T follicular helper cell (primary cell): ENCODE measurements at places on chromosomes 11 and 22.
A peak's percentile ranks its signal among the peaks of the same experiment; 100 is the strongest.

GRCh38 chr22:47059701-47060161 lies 297.3 kb downstream of the TBC1D22A start:
- no peak for DNase-seq

DNA sequence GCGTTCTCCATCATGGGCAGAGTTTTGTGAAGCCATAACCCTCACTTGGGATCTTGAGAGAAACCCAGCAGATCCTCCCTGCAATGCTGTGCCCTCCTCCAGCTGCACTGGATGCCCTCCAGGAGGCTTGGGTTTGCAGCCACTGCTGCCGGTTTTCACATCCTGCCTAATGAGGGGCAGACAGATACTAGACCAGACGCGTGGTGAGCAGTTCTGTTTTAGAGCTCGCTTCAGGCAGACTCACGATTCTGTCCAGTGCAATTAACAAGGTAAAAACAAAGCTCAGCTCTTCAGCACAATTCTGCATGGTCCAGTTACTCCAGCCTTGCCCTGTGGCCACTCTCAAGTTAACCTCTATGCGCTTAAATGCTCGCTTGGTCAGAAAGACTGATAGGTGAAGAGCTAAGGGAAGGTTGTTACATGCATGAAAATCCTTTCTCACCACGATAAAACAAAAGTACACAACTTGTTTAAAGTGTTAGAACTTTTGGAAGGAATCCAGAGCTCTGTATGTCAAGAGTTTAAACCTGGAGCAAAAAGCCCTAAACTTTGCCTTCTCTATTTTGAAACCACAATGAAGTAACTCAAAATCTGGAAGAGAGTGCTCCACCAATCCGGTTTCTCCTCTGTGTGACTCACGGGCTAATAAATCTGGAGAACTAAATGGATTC lies 292.3 kb upstream of the FAT3 start:
- DNase-seq: no peak

DNA sequence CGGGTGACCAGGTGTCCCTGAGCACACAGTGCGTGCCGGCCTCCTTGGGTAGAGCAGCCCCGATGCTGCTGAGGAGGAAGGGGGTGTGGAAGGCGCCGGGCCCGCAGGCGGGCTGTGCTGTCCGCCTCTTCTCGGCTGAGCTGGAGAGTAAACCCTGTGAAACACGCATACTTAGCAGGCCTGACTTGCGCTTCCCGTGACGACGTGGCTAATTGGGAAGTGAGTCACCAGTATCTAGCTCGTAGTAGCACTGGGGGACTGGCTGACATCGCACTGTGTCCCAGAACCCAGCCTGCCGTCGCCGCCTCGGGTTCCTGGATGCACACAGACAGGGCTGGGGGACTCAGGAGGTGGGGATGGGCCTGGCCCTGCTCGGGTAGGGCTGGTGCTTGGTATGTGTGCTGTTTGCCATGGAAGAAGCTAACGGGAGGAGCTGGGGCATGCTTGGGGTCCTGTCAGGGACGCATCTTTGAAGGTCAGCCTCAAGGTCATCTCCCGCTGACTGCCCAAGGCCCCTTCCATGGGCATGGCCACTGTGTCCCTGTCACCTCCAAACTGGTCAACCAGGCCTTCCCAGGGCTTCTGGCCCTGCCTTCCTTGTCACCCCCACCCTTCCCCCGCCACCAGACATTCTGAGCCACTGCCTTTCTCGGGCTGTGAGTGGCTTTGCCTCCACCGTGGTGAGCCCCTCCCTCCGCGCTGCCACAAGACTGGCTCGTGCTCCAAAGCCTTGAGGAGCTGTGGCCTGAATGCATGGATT lies 1327.0 kb downstream of the BRD1 start:
- DNase-seq: no peak

DNA sequence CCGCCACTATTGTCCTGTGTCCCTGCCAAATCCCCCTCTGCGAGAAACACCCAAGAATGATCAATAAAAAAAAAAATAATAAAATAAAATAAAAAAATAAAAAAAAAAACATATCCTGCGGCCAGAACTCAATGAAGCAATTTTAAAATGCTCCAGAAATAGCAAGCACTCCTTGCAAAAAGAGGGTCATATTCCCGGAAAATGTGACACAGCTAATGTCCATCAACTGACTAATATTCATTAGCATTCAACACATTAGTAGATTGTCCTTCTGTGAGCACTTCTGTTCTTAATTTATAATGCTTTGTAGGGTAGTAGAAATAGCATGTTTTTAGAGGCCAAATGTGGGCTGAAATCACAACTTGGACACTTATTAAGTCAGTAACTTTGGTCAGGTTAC lies 252.3 kb upstream of the SESN3 start:
- DNase-seq: no peak

DNA sequence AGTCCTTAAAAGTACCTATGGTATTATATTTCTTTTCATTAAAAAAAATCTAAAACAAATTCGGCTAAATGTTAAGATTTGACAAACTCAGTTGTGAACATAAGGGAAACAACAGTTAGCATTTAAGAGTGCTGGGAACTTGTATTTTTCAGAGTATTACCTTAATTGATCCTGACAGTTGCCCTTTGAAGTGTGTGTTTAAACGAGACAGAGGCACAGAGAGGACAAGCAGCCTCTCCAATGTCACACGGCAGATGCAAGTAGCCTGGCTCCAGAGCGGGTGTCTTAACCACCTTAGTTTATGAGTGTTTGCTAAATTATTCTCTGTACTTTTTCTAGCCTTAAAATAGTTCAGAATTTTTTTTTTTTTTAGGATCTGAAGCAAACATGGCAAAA lies 80.9 kb downstream of the TIMP3 start:
- DNase-seq: no peak

GRCh38 chr11:130737866-130738431 lies 178.3 kb downstream of the SNX19 start:
- DNase-seq: no peak

DNA sequence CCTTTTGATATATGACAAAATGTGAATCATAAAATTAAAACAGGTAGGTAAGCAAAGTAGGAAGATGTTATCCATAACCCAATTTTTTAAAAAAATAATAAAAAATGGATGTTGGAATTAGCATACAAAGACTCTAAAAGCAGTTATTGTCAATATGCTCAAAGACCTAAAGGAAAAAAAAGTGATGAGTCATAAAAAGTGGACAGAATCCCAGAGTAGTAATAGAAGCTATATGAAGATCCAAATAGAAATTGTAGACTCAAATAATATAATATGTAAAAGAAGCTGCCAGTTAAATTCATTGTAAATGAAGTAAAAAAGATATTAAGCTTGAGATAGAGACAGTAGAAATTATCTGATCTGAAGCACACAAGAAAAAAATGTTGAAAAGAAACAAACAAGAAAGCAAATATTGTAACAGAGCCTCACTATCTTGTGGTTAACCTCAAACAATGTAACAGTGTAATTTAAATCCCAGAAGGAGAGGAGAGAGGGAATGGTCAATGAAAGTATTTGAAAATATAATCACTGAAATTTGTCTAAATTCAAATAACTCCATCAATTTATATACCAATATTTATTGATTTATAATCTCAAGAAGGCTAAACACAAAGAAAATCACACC lies 773.4 kb upstream of the RAG2 start:
- no peak for DNase-seq

DNA sequence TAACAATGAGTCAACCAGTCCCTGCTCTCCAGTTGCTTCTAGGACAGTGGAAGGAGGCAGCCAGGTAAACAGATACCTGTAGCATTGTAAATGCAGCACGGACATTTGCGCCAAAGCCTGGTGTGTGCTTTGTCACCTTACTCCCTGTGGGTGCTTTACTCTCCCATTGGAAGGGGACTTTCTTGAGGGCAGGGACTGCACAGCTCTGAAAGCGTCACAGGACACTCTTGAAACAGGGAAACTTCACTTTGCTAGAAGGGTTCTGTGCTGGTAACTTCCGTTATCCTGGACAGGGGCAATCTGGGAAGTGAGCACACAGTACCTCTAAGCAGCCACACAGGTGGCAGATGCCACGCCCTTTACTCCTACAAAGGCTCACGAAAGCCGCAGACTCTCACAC lies 99.8 kb downstream of the MYO18B start:
- DNase-seq: no peak

DNA sequence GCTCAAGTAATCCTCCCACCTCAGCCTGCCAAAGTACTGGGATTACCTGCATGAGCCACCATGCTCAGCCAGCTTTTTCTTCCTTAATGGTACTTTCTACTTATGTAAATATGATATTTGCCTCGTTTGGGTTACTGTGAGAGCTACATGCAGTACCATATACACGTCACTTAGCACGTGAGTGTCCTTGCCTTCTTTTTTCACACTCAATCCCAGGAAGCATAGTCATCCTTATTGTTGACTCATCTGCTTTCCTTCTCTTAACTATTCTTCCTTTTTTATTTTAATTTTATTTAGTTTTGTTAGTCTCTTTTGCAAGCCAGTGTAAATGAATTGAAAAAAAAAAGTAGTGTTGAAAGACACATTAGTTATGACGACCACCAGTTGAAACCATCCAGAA lies 205.9 kb downstream of the HIPK3 start:
- DNase-seq: no peak

- DNase-seq: peak; percentile 62
These were observed 41.9 kb downstream of the MED15 start for GRCh38 chr22:20549232-20549841.

DNA sequence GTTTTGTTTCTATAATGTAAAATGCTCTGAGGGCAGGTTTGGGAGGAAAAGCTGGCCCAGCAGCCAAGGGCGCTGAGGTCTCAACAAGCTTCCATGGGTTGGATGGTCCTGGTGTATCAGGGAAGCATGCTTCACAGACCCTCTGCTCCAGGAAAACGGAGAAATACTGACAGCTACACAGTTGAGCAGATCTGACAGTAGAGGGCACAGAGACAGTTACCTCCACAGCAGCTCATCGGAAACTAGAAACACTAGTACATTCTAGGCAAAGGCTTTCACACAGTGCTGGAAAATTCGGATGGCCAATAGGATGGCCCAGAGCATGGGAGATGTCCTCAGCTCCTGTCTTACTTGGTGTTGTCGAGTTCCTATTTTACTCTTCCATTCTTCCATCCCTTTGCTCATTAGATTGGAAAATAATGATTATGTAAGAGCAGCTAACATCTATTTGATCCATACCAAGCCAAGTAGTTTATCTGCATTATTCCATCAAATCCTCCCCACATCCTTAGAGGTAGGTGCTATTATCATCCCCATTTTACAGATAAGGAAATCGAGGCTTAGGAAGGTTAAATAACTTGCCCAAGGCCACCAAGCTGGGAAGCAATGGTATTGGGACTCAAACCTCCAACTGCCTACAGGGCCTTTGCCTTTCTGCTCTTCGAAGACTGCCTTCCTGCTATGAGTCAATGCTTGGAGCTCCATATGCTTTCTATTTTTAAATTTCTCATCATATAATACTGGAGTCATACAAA lies 28.3 kb downstream of the LMO2 start:
- DNase-seq: no peak

- DNase-seq: no peak
These were observed 9.5 kb upstream of the CBX6 start for GRCh38 chr22:38881464-38881871.

GRCh38 chr11:24543771-24544170 lies 46.9 kb downstream of the LUZP2 start:
- no peak for DNase-seq

GRCh38 chr11:86108191-86108590 lies 39.3 kb upstream of the PICALM start:
- no peak for DNase-seq

DNA sequence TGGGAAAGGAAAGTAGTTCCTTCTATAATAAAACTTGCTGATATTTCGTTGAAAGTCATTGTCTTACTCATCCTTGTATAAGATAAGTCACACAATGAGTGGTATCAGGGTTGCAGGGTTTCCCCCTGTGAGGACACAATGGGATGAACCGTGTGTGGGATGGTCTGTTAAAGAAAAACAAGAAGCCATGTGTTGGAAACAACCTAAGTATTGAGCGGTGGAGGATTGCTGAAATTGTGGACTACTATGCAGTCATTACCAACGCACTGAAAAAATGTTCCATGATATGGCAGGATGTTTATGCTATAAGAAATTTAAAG lies 28.6 kb downstream of the PTPRJ start:
- no peak for DNase-seq

DNA sequence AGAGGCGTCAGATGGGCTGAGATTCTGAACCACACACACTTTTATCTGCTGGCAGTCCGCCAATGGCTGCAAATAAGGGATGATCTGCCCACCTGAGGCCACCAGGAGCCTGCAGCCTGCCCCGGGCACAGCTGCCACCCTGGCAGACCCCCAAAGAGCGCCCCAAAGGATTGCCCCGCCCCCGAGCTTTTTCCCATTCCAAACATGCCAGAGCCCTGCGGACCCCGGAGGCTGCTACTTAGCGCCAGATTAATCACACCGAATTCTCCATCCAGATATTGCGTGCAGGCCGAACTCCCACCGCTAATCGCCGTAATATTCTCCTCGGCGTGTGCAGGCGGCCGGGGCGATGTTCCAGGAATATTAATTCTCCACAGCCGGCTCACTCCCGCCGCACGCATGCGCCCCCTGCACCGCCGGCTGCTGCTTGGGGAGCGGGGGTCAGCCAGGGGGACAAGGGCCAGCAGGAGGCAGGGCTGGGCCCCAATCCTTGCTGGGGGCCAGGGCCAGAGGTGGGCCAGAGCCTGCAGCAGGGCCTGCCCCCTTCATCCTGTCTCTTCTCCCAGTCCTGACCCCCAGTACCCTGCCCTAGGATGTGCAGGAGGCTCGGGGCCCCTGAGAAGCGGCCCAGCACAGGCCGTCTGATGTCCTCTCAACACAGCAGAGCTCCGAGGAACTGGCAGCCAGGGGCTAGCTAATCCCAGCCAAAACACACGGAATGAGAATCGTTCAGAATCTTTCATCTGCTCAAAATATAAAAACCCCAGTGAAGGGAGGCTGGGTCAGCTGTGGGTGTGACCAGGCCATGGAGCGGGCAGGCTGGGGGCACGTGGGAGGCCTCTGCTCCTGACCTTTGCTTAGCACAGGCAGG lies 19.5 kb upstream of the TCF20 start:
- DNase-seq: no peak

DNA sequence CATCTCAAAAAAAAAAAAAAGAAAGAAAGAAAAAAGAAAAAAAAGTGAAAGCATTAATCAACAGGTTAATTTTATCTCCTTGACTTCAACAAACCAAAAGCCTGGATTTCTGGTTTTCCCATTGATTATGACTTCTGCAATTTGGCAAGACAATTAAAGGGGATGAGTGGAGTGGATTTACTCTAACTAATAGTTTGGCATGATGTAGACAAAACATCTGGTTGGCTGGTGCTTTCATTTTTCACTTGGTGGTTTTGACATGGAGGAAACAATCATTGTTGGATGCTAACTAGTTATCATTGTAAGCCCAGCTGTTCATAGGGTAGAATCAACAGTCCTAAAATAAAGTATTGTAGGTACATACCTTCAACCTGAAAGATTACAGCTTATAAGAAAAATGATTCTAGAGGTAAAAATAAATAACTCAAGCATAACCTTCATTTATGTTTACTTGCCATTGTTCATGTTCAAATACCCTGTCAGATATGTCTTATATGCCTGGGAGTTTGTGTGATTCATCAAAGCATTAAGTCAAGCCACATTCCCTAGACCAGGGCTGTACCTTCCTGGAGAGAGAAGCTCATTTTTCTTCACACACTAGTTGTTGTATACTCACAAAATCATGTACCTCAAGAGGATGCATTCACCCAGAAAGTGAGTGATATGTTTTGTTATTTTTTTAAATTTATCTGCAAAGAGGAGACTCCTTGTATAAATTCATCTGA lies 15.1 kb downstream of the FIBIN start:
- no peak for DNase-seq

GRCh38 chr22:50060441-50061140 lies 2.5 kb upstream of the TTLL8 start:
- DNase-seq: no peak
